Neural progenitor cell (in vitro differentiated cells): ENCODE measurements at places on chromosomes 12 and 14. TPM values are rescaled to one million over a fixed set of nuclear protein-coding genes. Genes with fewer than 3 reads are reported as not detected.

GRCh38 chr14:104545151-104545941, 34.2 kb upstream of the C14orf180 start:
- no peaks in the 10 kb centered on the region for H3K4me1 ChIP-seq
- H3K27ac ChIP-seq, result no peak overlapping the region
- H3K27me3 ChIP-seq, result no peaks in the 10 kb centered on the region
- H3K4me3 ChIP-seq, result no peak overlapping the region
- H3K36me3 ChIP-seq, result no peaks in the 10 kb centered on the region
- no peak for DNase-seq

- no peak overlapping the region for H3K27ac ChIP-seq
- peaks cover 32% of the 10 kb centered on the region for H3K4me1 ChIP-seq
- no peak for DNase-seq
- H3K36me3 ChIP-seq, result no peaks in the 10 kb centered on the region
- no peak overlapping the region for H3K4me3 ChIP-seq
- H3K27me3 ChIP-seq, result no peaks in the 10 kb centered on the region
These were observed 344.5 kb downstream of the ZFP36L1 start for GRCh38 chr14:68448252-68448902.

DNA sequence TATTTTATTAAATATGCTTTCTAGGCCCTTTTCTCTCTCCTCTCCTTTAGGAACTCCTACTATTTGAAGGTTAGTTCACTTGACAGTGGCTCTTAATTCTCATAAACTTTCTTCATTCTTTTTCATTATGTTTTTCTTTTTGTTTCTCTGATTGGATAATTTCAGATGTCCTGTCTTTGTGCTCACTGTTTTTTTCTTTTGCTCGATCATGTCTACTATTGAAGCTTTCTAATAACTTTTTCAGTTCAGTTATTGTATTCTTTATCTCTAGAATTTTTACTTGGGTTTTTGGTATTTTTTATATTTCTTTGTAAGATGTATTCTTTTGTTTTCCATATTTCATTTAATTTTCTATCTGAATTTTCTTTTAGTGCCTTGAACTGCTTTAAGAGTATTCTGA, 215.0 kb downstream of the PLCZ1 start:
- H3K36me3 ChIP-seq, result peaks cover 5% of the 10 kb centered on the region
- peaks cover 9% of the 10 kb centered on the region for H3K4me1 ChIP-seq
- H3K27me3 ChIP-seq, result no peaks in the 10 kb centered on the region
- no peak for DNase-seq

RHOJ gene
- total RNA-seq, result not detected in 2 replicates

FAM90A1 gene
- 0.09 TPM in 1 of 2 replicates, not detected in the other for total RNA-seq
